Fibroblast of skin of scalp (primary cell): ENCODE measurements at places on chromosomes 7 and 10.

DNA sequence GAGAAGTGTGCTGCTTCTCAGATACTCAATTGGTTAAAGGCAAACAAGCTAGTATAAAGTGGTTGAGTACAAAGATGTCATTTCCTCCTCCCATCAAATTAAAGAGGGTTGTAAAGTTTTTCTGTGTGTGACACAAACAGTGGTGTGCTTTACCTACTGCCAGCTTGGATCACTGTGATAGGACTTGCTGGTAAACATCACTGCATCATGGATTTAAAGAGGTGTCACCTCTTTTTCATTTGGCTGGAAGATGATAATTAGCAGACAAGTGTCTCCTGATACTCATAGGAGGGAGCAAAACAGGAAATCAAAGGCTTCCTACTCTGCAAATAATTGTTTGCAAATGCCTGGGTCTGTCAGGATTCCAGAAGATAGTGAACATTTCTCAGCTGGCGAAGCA, 200.5 kb downstream of the MDFIC start:
- no peak for DNase-seq

DNA sequence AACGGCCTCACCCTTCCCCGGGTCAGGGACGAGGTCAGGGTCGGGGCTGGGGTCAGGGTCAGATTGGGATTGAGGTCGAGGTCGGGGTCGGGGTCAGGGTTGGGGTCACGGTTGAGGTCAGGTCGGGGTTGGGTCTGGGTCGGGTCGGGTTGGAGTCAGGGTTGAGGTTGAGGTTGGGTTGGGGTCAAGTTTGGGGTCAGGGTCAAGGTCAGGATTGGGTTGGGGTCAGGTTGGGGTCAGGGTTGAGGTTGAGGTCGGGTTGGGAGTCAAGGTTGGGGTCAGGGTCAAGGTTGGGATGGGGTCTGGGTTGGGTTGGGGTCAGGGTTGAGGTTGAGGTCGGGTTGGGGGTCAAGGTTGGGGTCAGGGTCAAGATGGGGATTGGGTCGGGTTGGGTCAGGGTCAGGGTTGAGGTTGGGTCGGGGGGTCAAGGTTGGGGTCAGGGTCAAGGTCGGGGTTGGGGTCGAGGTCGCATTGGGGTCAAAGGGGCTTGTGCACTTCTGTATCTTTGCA, 131.4 kb downstream of the VIPR2 start:
- no peak for DNase-seq

GRCh38 chr7:7489546-7489945, 46.1 kb downstream of the COL28A1 start:
- no peak for DNase-seq

DNA sequence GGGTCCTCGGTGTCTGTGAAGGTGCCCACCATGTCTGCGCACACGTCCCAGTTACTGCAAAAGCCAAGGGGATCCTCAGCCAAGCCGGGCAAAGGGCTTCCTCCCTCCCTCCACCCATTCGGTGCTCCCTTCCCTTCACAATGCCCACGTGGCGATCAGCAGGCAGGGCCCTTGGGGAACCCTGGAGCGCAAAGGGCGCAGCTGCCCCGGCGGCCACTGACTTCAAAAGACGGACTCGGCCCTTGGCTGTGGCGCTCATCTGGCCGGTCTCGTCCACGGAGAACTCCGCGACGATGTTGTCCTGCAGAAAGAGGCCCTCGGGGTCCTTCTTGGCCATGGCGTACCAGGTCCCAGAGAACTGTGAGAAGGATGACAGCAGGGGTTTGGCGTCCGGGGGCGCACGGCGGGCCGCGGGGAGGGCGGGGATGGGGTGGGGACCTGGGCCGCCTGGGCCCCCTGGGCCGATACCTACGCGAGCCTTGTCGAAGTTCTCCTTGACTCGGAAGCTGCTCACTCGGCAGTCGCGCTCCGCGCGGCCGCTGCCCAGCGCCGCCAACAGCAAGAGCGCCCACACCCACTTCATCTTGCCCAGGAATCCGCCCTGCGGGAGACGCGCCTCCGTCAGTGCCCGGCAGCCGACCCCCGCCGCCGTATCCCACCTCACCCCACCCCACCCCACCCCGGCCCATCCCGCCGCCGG, 439 bp downstream of the RBP4 start:
- peak; percentile 50 for DNase-seq

GRCh38 chr10:77873536-77874380, 52.8 kb downstream of the DLG5 start:
- DNase-seq, result peak; percentile 54

DNA sequence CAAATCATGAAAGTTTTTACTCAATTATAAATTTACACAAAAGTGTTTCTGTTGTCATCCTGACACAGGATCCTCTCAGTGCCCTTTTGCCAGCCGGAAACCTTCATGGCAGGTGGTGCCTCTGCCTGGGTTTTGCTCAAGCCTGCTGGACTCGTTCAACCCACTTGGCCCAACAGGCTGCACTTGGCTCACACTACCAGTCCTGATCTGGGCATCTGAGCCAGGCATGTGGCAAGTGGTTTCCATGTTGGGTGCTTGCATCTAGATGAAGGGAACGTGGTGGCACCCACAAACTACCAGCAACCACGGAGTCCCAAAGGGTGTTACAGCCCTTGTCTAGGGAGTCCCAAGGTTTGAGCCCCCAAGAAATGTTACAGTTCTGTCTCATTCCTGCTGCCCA, 162.3 kb upstream of the CSTF2T start:
- no peak for DNase-seq

DNA sequence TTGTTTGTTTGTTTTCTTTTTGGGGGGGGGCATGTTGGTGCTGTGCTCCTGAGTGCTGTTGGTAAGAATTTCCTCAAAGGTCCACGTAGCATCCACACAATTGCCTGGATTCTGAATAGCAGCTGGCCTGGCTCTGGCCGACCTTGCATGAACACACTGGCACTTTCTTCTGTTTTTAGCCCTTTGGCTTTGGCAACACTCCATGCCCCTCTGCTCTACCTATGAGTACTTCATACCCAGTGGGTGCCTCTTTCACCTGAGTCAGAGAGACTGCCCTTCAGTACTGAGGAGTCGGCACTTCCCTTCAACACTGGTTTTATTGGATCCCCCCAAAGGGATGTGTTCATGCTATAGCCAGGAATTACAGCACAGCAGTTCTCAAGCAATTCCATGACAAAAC, 7.2 kb upstream of the NPVF start:
- DNase-seq, result no peak

DNA sequence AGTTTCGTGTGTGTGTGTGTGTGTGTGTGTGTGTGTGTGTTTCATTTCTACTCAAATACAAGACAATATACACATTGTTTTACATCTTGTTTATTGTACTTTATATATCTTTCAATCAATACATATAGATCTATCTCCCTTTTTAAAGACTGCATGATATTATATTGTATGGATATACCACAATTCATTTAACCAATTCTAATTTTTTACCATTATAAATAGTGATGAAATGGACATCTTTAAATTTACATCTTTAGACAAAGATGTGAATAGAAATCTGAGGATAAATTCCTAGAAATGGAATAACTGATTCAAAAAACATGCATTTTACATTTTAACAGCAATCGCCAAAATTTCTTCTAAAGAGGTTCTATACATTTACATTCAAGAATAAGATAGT, 23.2 kb upstream of the HIBADH start:
- no peak for DNase-seq

- DNase-seq, result no peak
Observed at GRCh38 chr10:114061789-114062188, 18.1 kb downstream of the ADRB1 start.

GRCh38 chr7:113561446-113561845, 357.4 kb downstream of the PPP1R3A start:
- peak; percentile 35 for DNase-seq

GRCh38 chr10:63496561-63496960, 24.6 kb upstream of the REEP3 start:
- DNase-seq, result no peak

DNA sequence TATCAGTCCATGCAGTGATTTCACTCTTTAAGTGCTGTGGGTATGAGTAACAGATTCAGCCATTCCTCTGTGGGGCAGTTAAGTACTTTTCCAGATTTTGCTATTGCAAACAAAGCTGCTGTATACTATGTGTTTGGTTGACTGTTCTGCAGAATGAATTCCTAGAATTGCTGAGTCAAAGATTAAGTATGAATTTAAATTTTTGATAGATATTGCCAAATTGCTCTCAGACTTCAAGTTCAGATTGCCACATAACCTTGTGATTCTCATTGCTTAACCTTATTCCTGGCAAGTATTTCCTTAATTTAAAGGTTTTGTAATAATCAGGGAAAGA, 21.6 kb upstream of the SAR1A start:
- DNase-seq, result peak; percentile 95

DNA sequence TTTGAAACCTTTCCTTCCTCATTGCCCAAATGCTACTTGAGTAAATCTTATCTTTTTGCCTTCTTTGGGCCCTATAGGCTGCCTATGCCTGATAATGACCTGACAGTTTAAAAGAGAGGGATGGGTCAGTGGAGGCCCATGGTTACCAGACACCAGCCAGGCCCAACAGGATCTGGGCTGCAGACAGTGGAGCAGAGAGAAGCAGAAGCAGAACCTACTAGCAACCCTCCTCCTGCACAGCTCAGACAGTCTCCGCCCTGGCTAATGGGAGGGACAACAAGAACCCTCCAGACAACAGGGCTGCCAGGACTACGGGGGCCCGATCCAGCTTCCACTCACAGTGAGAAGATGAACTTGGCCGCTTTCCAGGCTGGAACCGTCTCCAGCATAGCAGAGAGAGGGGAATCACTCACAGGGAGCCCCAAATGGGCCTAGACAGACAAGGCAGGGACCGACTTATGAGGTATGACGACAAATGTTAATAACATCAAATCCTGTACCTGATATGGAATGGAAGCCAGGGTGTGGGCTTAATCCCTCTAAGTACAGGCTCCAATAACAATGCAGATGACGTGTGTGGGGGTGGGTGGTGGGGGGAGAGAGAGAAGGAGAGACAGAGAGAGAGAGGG, 31.7 kb upstream of the DGKI start:
- DNase-seq, result no peak

- DNase-seq, result no peak
Observed at GRCh38 chr7:132234711-132235110, 341.6 kb downstream of the PLXNA4 start.

GRCh38 chr10:76044751-76045150, 613.3 kb downstream of the LRMDA start:
- DNase-seq, result no peak

- no peak for DNase-seq
Observed at GRCh38 chr10:43928425-43928968, 279.8 kb upstream of the ZNF32 start.

DNA sequence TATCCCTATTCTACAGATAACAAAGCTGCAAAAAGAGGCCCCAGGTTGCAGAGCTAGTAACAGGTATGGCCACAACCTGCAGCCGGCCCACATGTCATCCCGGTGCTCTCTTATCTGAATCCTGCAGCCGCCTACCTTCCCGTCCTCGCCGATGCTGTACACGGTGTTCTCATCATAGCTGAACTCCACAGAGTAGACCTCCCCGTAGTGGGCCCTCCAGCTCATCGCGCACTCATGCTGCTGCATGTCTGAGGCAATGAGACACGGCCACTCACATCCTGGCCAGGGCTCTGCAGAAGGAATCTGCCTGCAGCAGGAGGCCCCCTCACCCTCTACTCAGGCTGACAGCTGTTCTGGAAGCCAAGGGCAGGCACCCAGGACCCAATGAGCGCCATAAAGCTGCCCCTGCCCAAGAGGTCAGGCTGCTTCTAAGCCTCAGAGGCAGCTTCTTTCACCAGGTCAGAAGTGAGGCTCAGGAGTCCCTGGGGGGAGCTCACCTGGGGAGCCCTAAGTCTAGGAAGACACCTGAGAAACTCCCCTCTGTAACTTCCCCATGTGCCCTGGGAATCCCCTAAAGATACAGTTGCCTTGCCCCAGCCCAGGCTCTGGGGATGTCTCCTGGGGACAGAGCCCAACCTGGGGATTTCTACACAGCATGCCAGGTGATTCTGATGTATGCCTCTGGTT, 17.9 kb upstream of the CYREN start:
- no peak for DNase-seq

DNA sequence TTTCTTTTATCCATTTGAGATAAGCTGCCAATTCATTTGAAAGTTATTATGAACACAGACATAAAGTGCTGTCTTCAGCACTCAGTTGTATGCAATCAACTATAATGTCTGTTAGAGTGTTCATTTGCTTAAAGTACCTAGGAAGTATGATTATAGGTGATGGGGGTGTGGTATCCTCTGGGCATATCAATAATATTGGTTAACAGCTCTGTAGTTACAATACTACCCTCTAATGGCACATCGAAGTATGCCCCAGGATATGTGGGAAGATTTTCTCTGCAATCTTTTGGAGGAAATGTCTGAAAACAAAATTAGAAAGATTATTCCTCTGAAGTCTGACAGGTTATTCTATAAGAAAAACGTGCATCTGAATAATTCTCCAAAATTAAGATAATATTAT, 429.7 kb downstream of the ARL4A start:
- peak; percentile 5 for DNase-seq

DNA sequence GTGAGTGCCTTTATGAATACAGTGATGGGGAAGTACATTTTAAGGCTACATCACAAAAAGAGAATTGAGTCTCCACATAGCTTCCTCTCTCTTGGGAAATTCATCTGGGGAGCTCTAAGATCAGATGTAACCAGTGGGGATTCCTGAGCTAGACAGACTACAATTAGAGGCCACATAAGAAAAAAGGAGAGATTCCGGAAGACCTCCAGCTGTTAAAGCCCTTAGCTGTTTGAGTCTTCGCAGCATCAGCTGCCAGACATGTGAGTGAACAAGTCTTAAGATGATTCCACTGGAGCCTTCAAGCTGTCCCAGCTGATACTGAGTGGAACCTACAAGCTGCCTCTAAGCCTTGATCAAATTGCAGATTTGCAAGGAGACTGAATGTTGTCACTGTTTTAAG, 448.5 kb downstream of the NXPH1 start:
- DNase-seq, result no peak

DNA sequence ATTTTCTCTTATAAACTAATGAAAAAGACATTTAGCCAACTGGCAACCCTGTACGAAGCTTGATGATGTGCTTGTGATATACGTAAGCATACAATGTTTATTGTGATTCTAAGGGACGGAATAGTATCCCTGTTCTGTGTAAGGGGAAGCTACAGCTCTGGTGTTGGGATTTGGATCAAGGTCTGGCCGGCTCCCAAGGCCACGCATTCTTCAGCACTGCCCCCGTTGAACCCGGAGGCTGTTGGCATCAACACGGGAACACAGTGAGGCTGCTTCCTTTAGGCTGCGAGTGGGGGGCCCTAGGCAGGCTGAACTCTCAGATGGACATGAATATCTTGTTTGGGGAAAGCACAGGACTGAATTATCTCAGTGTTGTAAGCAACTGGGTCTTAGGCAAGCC, 180.6 kb downstream of the CAMK1D start:
- DNase-seq, result no peak

- DNase-seq, result no peak
Observed at GRCh38 chr10:114518401-114519305, 114.4 kb upstream of the AFAP1L2 start.

DNA sequence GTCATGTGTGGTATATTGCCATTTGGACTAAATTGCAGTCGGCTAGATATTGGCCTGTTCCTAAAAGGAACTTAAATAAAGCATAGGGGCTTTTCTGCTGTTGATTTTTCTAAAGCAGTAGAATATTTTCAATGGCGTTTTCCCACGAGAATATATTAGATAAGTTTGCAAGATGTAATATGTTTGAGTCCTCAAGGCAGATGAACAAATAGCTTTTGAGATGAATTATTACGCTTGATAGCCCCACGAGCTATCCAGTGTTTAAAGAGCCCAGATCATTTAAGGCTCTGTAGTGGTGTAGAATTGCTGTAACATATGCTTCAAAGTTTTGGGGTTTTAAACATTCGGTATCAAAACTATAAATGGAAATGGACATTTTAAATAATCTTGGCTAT, 2.9 kb downstream of the CELF2 start:
- no peak for DNase-seq
